ENCODE measurements at places on chromosomes 11 and 22.

GRCh38 chr11:105986554-105986953, 35.5 kb downstream of the MSANTD4 start:
- no peak for DNase-seq

- no peak for DNase-seq
These were observed 11.6 kb downstream of the MED19 start for GRCh38 chr11:57700425-57700824.

DNA sequence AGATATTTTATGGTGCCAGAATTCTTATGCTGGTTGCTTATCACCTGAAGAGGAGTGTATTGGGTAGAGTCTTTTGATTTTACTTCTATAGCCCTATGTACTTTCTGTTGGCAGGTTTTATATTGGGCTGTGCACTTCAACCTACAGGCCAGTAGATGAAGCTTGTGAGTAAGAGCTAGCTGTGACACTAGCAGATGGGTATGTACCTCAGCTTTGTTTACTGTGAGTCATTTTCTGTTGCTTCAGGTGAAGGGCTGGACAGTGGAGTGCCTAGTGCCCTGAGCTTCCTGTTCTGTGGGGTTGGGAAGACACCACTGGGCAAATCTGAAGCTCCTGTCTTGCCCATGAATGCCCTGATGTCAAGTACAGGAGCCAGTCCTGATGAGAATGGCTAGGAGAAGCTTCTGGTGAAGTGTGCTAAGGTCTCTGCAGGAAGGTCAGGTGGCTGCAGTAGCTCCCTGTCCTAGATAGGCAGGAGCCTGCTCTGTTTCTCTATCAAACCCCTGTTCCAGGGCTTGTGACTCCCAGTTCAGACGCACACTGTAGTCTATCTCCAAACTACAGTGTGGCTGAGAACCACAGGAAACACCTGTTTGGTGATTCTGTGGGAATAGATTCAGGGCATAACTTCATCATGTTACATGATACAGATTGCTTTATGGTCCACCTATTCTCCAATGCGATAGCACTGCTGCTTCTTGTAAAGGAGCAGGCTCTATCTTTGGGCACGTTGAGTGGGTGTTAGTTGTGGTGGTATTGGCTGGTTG, 755.7 kb downstream of the KCNA4 start:
- no peak for DNase-seq

DNA sequence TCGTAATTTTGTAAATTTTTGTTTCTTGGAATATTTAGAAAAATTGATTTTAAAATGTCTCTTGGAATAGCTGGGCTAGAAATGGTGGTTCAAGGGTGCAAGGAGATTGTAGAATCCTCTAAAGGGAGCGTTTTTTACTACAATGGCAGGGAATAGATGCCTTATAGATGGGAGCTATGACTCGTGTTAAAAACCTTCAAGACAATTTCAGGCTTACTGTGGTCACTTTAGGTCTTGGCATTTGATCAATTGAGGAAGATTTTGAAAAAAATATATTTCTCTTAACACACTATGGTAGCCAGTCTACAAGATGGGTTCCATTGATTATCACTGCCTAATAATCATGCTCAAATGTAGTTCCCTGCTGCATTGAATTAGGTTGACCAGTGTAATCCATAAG, 25.0 kb downstream of the METTL15 start:
- DNase-seq = no peak

DNA sequence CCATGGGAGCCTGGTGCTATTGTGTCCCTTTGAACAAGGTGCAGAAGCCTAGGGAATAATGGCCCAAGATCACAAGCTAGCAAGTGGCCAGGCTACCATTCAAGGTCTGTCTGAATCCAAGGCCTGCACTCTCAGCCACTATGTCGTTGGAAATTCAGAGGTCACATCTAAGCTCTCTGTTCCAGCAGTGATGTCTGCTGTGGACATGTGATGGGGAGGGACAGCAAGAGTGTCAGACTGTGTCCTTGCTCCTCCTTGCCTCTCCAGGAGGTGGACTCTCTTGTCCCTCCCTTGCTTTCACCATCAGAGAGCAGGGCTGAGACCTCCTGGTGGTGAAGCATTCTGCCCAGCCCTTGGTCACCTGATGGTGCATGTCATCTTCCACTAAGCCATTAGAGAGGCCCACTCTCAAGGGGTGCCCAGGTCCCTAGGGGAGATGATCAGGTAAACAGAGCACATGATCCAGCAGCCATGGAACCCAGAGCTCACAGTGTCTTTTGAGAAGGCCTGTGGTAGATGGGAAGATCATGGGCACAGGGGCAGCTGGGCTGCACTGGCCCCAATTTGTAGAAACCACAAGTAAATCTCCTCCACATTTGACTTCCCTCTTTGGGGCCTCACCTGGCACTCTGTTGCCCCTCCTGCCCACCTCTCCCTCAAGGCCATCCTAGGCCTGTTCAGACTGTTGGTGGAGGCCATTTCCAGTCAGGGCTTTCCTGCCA, 37.1 kb upstream of the SUSD2 start:
- no peak for DNase-seq

DNA sequence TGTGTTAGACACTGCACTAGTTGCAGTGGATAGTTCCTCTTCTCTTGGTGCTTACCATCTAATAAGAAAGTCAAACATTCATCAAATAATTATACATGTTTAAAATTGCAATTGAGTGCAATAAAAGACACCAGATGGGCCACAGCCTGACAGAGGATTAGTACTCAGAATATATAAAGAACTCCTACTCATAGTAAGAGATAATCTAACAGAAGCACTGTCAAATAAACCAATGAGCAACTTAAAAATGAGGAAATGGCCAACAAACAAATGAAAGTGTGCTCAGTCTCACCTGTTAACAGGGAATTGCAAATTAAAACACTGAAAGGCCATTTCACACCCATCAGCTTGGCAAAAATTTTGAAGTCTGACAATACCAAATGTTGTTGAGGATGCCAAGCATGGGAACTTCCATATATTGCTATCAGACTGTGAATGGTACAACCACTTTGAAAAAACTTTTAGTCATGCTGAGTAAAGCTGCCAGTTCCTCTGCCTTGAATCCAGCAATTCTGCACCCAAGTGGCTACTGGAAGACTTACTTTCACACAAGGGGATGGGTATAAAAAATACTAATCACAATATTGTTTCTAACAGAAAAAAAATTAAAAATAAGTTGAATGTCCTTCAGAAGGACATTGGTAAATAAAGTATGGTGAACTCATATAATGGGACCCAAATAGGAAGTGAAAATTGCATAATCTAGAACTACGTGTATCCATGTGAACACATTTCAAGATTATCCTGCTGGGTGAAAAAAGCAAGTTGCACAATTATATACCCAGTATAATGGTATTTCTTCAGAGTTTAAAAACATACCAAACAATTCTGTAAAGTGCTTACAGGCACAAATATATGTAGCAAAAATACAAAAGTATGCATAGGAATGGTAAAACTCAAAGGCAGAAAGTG, 41.4 kb upstream of the CREB3L1 start:
- no peak for DNase-seq

GRCh38 chr11:106087815-106088435, 10.5 kb downstream of the AASDHPPT start:
- DNase-seq = no peak

- DNase-seq = no peak
These were observed 17.5 kb downstream of the RPL3 start for GRCh38 chr22:39301926-39302325.

- no peak for DNase-seq
These were observed 12.2 kb upstream of the SLC37A4 start for GRCh38 chr11:119042927-119043326.

- no peak for DNase-seq
These were observed 33.2 kb upstream of the CSTF3 start for GRCh38 chr11:33194455-33194854.

GRCh38 chr11:3929649-3930048, 74.2 kb downstream of the STIM1 start:
- DNase-seq = no peak

DNA sequence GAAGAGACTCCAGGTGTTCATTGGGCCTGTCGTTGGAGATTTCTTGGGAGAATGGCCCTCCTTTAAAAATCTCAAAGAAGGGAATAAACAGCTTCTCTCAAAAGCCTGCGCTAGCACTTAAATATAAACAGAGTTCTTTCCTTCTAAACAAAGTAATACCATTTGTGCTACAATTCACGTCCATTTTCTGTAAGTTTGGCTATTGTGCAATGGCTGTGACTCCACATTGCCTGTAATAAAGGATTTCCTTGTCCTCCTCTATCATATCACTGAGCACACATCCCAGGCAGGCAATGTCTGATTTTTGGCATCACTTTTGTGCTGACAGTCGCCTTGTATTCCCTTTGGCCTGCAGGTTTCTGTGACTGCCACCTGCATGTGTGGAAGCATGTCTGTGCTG, 4.9 kb upstream of the ADAMTS8 start:
- no peak for DNase-seq

DNA sequence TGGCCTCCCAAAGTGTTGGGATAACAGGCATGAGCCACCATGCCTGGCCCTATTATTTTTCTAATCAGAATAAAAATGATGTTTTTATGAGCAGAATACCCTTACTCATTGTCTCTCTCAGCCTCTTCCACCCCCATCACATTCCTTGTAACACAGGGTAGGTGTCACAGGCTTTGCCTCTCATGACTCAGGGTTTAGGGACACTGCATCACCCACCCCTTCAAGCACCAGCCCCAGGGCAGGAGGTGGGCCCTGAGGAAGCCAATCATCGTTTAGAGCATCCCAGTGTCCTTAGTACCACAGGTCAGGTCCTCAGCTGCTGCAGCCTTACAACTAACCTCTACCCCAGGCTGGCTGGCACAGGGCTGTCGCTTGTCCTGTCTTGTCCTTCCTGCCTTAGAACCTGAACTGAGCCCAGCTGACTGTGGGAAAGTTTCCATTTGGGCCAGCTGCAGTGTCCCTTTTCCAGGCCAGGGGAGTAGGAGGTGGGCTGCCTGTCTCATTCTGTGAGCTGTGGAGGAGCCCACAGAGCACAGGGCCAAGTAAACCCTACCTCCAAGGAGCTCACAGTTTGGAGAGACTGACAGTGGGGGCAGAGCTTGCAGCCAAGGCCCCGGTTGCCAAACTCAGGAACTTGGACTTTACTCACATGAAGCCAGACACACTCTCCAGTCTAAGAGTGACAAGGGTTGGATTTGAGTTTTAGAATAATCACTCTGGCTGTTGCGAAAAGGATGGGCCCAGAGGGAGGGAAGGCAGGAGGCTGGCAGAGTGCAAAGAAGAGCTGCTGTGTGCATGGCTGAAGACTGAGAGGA, 19.5 kb upstream of the UVRAG start:
- DNase-seq = no peak

DNA sequence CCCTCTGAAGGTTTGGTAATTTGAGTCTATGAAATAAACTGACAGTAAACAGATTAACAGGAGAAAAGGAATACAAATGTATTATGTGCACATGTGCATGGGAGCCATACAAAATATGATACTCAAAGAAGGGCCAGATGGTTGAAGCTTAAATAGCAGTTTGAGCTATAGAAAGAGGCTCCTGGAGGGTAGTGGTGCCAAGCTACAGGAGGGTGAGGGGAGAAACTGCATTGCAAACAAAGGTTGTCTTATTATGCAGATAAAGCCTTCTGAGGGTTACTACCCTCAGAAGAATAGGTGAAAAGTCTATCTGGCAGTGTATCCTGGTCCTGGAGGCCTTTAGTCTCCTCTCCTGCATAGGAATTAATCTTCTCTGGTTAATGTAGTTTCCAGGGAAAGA, 267.3 kb upstream of the MPPED2 start:
- DNase-seq = no peak

DNA sequence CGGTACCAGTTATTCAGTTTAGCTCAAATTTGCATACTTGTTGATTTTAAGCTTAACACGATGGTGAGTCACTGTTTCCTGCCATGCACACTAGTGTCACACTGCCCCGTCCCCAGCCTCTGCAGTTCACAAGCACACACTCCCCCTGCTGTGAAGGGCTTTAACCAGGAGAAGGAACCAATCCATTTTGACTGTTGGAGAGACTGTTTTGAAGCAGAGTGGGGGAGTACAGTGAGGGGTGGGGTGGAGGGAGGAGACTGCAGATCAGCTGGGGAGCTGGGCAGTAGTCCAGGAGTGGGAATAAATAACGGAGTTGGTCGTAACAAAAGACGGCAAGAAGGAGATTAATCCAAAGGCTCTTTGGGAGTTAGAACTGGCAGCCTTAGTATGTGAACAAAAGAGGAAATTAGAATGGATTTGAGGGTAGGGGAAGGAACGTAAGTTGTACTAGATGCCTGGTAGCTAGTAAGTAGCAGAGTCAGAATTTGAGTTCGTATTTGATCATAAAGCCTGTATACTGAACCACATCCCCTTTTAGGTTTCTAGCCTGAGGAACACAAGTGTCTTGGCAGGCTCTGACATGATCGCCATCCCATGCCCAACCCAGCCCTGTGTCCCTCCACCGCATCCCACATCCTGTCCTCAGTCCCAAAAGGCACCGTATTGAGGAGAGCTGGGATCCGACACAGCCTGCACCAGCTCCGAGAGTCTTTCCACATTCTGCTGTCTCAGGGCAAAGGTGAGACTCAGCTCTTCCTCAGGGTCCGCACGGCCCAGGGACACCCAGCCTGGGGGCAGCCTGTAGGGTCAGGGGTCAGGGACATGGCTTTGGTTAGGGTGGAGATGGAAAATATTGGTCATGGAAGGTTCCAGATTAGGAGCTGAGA, 862 bp downstream of the TPP1 start:
- DNase-seq = no peak

DNA sequence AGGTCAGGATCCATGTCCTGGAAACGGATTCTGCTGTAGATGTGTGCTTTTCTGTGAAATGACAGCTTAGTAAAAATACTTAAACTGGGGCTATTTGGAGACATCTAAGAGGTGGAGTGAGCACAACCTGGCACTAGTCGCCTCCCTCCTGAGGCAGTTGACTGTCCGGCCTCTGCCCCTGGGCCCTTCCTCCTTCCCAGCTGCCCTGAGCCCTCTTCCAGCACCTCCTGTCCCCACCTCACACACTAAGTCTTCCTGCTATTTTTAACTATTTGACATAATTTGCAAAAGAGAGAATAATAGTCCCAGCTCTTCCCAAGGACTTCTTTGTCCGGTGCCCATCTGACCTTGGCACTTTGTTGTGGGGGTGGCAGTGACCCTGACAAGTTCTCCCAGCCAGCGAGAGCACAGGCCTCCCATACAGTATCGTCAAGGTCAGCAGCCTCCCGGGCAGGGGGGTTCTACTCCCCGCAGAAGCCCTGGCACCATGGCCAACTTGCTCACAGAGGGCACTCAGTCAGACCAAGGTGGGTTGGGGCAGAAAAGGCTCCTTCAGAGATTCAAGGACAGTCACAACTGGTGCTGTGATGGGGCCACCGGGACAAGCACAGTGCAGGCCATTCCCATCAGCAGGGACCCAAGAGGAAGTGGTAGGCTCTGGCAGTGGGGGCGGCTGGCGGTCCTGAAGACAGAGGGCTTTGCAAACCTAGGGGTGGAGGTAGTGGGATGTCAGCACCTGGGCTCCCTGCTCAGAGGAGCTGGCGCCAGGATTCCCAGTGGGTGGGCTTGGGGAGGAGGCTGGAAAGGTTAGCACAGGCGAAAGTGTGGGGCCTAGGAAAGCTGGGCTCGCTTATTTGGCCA, 5.5 kb upstream of the NEAT1 start:
- no peak for DNase-seq

DNA sequence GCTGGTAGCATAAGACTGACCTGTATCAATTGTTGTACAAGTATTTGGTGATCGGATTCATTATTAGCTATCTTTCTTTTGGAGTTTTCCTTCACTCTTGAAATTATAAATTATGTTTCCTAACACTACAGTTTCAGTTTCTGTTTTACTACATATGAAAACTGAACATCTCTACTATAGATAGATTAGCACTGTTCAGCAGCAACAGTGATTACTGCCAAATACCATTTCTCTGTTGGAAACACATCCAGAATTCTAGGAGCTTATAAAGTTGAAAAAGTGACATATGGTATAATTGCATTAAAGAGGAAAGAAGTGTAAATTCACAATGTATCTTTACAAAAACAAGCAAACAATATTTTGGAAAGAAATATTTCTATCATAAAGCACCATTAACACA, 118.5 kb upstream of the GRIA4 start:
- no peak for DNase-seq
